Mesothelial cell of epicardium (in vitro differentiated cells): ENCODE measurements at places on chromosomes 11 and 22. TPM values are rescaled to one million over a fixed set of nuclear protein-coding genes. Genes with fewer than 3 reads are reported as not detected.

DNA sequence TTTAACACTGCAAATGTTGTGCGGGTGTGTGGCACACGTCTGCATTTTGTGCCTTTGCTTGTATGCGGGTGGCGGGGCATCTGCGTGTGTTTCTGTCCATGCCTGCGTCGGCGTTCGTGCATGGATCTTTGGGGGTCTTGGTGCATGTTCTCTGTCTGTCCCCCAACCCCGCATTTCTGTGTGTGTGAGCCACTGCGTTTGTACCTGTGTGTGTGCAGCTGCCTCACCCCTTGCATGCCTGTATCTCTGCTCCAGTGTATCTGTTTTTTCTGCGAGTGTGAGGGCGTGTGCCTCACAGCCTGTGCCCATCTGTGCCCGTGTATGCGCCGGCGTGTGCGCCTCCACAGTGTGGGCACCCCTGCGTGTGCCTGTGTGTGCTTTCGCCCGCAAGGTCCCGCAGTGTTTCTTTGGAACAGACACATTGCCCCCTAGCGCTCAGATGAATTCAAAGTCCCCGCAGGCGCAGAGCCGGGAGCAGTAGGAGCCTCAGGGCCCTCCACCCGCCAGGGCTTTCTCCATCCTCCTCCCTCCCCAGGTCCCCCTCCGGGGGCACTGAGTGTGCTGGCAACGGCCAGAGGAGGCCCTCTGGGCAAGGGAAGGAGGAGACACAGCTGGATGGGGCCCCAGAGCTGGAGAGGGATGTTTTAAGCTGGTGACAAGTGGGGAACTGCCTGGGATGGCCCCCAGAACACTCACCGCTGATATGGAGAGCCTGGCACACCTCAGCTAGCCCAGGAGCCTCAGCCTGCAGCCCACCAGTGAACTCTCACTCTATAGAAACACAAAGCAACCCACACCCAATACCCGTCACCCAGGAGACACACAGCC is 3.1 kb upstream of the MN1 start:
- H3K36me3 ChIP-seq, result no peaks in the 10 kb centered on the region
- peak overlapping the region; percentile 87 for H3K27ac ChIP-seq
- H3K27me3 ChIP-seq, result peaks cover 35% of the 10 kb centered on the region
- H3K4me1 ChIP-seq, result peaks cover 44% of the 10 kb centered on the region
- peak overlapping the region; percentile 57 for H3K4me3 ChIP-seq

- H3K36me3 ChIP-seq, result no peaks in the 10 kb centered on the region
- H3K27me3 ChIP-seq, result peaks cover 11% of the 10 kb centered on the region
- no peak overlapping the region for H3K27ac ChIP-seq
Observed at GRCh38 chr11:62256281-62256680, 13.7 kb upstream of the SCGB2A2 start.

GRCh38 chr11:79028225-79028624 is 412.6 kb downstream of the TENM4 start:
- H3K4me3 ChIP-seq, result no peak overlapping the region
- peaks cover 58% of the 10 kb centered on the region for H3K4me1 ChIP-seq
- H3K36me3 ChIP-seq, result no peaks in the 10 kb centered on the region
- peak overlapping the region; percentile 50 for H3K27ac ChIP-seq
- H3K27me3 ChIP-seq, result no peaks in the 10 kb centered on the region

GRCh38 chr22:44999231-44999630 is 10.6 kb downstream of the PHF21B start:
- no peak overlapping the region for H3K27ac ChIP-seq
- no peaks in the 10 kb centered on the region for H3K36me3 ChIP-seq
- peaks cover 4% of the 10 kb centered on the region for H3K27me3 ChIP-seq
- H3K4me1 ChIP-seq, result peaks cover 4% of the 10 kb centered on the region
- H3K4me3 ChIP-seq, result no peak overlapping the region

NTM gene
- total RNA-seq, result 3.9 to 6.2 TPM (median 5.1 TPM) in 3 replicates

CCDC81 gene
- 2.4 to 2.8 TPM (median 2.5 TPM) in 3 replicates for total RNA-seq

IFTAP gene
- total RNA-seq, result 31.7 to 40.5 TPM (median 34.0 TPM) in 3 replicates

ART1 gene
- not detected in 3 replicates for total RNA-seq
